Stimulated activated CD8-positive, alpha-beta memory T cell treated with anti-CD3 and anti-CD28 coated beads, Interleukin-7, amount 100 ng/mL, for 1 hour (primary cell): ENCODE measurements at places on chromosomes 4 and X.

DNA sequence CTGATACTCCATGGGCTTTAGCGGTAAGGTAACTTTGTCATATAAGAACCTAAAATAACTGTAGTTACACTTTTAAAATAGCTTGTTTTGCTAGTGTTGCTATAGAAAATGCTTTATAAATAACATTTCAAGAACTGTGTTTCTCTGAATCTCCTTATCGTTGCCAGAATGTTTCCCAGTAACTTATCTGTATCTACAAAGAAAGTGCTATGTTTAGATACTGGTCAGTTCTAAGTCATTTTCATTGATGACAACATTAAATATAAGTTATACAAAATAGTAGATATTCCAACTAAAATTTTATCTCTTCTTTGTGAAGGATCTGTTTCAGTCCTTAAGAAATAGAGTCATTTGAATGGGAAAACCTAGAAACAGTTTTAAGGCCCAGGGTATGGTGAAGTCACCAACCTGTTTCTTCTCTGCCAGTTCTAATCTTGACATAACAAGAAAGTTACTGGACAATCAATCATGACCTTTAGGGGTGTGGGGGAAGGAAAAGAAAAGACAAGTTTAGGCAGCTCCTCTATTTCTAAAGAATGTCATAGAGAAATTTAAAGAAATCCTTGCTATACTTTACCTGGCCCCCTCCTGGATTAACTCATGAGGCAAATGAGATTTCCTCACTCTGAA is 425.9 kb downstream of the RPA4 start:
- no peak for DNase-seq

DNA sequence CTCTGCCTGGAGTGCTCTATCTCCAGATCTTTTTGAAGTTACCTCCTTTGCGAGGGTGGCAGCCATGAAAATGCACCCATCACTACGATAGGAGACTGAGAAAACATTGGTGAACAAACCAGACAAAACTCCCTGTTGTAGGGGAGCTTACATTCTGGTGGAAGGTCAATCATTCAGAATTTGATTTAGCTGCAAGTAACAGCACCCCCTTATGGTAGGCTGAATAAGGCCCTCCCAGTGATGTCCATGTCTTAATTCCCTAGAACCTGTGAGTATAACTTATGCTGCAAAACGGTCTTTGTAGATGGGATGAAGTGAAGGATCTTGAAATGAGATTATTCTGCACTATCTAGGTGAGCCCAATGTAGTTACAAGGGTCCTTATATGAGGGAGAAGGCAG is 5.6 kb upstream of the TEC start:
- DNase-seq = no peak

GRCh38 chr4:54657551-54658251 is at the start of gene KIT:
Gene KIT, plus strand, starts transcription at chr4:54657957. Its CDS starts 58 bp downstream, at chr4:54658015.
- DNase-seq = no peak

GRCh38 chr4:85726555-85726954 is 251.6 kb downstream of the ARHGAP24 start:
- no peak for DNase-seq

DNA sequence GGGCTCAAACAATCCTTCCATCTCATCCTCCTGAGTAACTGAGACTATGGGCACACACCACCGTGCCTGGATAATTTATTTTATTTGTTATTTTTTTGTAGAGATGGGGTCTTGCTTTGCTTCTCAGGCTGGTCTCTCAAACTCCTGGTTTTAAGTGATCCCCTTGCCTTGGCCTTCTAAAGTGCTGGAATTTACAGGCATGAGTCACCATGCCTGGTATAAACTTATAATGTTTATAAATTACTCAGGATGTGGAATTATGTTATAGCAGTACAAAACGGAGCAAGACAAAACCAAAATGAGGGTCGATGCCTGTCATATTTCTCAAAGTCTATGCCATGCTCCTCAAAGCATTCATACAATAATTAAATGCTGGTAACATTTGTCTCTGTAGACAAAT is 29.8 kb upstream of the TEX13C start:
- DNase-seq = no peak

DNA sequence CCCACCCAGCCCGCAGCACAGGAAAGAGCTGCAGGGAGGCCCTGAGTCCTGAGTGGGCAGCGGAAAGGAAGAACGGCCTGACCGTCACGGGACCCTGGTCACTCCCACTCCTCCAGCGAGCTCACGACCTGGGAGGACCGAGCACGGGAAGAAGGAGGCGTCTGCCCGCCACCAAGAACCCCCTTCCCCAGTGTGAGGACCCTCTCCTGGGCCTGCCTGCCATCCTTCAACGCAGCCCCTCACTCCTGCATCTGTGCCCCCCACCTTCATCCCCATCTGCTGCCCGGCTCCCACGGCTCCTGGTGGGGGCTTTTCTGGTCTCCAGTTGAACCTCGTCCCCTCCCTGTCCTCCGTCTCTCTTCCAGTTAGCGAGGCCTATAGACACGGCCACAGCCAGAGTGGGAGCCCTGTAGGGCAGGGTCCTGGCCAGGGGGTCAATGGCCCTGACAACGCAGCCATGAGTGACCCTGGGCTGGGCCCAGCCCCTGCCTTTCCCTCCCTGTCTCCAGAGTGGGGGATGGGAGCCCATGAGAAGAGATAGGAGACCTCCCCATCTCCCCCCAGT is 41.3 kb upstream of the MXD4 start:
- DNase-seq = no peak

- no peak for DNase-seq
Observed at GRCh38 chrX:152915541-152916241, 17.8 kb downstream of the ZNF185 start.

DNA sequence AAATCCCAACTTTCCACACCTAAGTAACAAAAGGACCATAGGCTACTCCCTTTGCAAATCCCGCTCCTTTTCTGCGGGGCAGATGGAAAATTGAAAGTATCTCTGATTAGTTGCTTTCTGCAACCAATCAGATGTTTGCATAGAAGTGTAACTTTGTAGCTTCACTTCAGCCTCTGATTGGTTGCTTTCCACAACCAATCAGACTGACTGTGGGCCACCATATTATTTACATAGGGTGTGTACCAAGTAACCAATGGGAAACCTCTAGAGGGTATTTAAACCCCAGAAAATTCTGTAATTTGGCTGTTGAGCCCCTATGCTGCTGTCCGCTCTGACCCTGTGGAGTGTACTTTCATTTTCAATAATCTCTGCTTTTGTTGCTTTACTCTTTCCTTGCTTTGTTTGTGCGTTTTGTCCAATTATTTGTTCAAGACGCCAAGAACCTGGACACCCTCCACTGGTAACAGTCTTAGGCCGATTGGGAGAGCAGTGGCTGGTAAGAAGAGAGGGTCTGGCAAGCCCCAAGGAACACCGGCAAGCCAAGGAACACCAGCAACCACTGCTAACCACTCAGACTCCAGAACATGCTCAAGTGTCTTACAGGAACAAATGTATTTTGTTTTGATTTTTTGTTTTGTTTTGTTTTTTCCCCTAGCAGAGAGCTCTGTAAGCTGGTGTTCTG is 125.5 kb upstream of the MAP3K15 start:
- no peak for DNase-seq

DNA sequence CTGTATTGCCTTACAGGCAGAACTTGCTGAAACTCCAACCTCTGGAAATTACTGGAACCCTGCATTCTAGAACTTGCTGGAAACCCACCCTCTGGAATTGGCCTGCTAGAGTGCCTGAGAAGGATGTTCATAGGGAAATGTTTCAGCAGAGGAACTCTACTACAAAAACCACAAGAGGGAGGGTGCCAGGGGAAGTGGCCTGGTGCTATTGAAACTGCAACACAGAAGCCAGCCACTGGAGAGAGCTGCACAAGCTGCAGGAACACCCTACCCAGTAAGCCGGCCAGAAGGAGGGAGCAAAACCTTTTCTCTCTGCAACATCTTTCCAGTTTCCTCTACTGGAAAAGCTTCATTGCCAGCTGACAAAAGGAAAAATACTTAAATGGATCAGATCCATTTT is 2.5 kb upstream of the BRWD3 start:
- DNase-seq = no peak

DNA sequence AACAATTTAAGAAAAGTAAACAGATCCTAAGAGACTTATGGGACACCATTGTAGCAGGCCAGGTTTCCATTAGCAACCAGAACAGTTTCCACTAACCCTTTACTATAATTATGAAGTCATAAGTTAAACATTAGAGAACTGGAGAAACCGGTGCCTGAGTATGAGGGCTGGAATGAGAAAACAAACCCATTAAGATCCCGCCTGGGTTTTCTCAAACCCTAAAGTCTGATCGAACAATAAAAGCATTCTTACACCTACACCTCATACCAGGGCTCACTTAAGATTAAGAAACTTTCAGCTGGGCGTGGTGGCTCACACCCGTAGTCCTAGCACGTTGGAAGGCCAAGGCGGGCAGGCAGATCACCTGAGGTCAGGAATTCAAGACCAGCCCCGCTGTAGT is 13.7 kb upstream of the DHX15 start:
- DNase-seq = no peak

DNA sequence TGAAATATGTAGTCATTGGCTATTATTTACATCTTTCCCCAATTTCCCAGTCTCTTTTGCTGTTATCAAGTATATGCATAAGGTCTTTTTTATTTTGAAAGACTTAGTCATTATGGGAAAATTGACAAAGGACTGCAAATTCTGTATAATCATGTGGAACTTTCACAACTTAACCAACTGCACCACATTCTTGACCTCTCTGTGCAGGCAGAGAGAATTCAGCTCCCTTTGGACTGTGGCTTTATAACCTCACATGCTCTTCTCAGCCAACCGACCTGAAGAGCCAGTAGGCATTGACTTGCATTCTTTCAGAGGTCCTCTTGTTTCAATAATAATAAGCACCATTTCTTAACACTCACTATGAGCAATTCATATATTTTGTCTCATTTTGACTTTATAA is 66.9 kb downstream of the ANXA3 start:
- no peak for DNase-seq

GRCh38 chrX:41009850-41010846 is 75.1 kb upstream of the USP9X start:
- DNase-seq = peak; percentile 3

- DNase-seq = no peak
Observed at GRCh38 chrX:20522420-20522819, 255.7 kb upstream of the RPS6KA3 start.

- no peak for DNase-seq
Observed at GRCh38 chrX:11628399-11628798, 37.3 kb downstream of the ARHGAP6 start.

GRCh38 chr4:10960389-10960788 is 275.8 kb upstream of the CLNK start:
- no peak for DNase-seq
